ENCODE measurements at places on chromosomes 5 and 9. TPM values are rescaled to one million over a fixed set of nuclear protein-coding genes. Genes with fewer than 3 reads are reported as not detected.

Gene UNC5A
- total RNA-seq: not detected

Gene PCDHA2
- total RNA-seq: not detected

Gene MLLT3
- 37.2 TPM for total RNA-seq

Gene MYO10
- total RNA-seq: 0.10 TPM

Gene FBXW5
- total RNA-seq: 84.3 TPM

- no peak overlapping the region for H3K4me3 ChIP-seq
- H3K4me1 ChIP-seq: no peaks in the 10 kb centered on the region
- H3K27ac ChIP-seq: no peak overlapping the region
- no peak for DNase-seq
- no peaks in the 10 kb centered on the region for H3K36me3 ChIP-seq
These were observed 117.6 kb downstream of the SEMA5A start for GRCh38 chr5:9428272-9428671.

- peaks cover 71% of the 10 kb centered on the region for H3K4me1 ChIP-seq
- peak overlapping the region; percentile 97 for H3K4me3 ChIP-seq
- peaks cover 2% of the 10 kb centered on the region for H3K36me3 ChIP-seq
- no peaks in the 10 kb centered on the region for H3K27me3 ChIP-seq
- peak; percentile 27 for DNase-seq
These were observed 578 bp upstream of the TNFAIP8 start for GRCh38 chr5:119355244-119355638.

DNA sequence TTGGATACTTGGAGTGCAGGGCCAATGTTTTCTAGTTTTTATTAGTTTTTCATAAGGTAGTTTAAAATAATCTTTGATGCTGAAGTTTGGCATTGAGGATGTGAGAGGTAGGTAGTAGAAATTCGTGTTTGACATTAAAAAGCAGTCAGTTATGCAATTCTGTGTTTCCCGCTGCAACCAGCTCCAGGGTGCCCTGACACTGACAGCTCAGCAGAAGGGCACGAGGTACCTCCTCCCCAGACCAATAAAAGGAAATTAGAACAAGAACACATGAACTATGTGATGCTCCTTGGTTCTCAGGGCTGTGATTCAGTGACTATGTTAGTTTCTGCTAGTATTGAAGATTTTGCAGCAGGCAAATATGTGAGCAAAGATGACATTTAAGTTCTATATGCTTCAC lies 40.2 kb downstream of the NSUN2 start:
- DNase-seq: no peak
- H3K27ac ChIP-seq: no peak overlapping the region
- no peak overlapping the region for H3K4me3 ChIP-seq
- no peaks in the 10 kb centered on the region for H3K36me3 ChIP-seq
- peaks cover 5% of the 10 kb centered on the region for H3K4me1 ChIP-seq

- no peak overlapping the region for H3K27ac ChIP-seq
- no peaks in the 10 kb centered on the region for H3K36me3 ChIP-seq
- DNase-seq: no peak
- H3K4me1 ChIP-seq: peaks cover 5% of the 10 kb centered on the region
- peaks cover 52% of the 10 kb centered on the region for H3K27me3 ChIP-seq
These were observed 346.4 kb downstream of the EBF1 start for GRCh38 chr5:158753354-158753753.

GRCh38 chr5:61626639-61627282 lies 294.7 kb downstream of the ZSWIM6 start:
- H3K4me1 ChIP-seq: no peaks in the 10 kb centered on the region
- H3K27ac ChIP-seq: no peak overlapping the region
- peaks cover 2% of the 10 kb centered on the region for H3K36me3 ChIP-seq
- DNase-seq: no peak
- peaks cover 59% of the 10 kb centered on the region for H3K27me3 ChIP-seq

DNA sequence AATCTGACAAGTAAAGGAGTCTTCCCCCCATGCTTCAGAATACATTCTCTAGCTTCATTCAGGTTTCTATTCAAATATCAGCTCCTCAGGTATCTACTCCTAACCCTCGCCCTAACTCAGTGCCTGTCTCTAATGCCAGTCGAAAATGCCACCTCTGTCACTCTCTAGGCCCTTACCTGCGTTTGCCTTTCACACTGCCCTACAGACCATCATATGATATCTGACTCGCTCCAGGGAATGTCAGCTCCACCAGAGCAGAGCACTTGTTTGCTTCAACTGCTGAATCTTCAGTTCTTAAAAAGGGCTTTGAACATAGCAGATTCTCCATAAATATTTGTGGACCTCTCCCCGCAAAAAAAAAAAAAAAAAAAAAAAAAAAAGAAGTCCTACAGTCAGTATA lies 46.7 kb downstream of the ADRB2 start:
- DNase-seq: no peak
- H3K27me3 ChIP-seq: peaks cover 16% of the 10 kb centered on the region
- no peak overlapping the region for H3K27ac ChIP-seq

DNA sequence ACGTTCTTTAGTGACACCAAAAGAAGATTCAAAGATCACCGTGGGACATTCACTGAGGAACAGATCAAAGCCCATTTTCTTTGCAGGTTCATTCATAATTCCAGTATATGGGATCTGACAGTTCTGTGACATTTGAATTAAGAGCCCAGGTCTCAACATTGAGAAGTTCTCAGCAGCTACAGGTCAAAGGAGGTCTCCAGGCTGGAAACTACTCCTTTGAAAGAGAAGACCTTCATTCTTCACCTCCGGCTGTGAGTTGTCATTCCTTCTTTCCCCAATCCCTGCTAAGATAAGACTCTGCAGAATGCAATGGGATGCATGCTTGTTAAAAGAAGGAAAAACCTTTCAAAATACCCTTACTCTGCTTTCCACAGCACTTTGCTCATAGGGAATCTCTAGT lies 79.0 kb downstream of the COL23A1 start:
- peaks cover 3% of the 10 kb centered on the region for H3K36me3 ChIP-seq
- H3K27me3 ChIP-seq: peaks cover 41% of the 10 kb centered on the region
- no peak overlapping the region for H3K27ac ChIP-seq

DNA sequence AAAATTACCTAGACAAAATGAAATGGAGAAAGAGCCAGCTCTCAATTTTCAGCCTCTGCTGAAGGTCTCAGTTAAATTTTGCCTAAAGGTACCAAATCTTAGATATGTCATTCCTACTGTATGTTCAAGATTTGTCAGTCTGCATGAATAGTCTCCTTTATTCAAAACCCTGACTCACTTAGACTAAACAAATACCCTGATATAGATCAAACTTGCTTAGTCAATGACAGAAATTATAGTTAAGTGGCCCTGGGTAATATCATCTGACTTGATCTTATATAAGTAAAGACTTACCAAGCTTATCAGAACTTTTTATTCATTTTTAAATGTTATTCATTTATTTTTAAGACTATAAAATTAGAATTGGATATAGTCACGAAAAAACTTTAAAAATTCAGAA lies 12.2 kb downstream of the MEGF9 start:
- peaks cover 2% of the 10 kb centered on the region for H3K36me3 ChIP-seq
- no peaks in the 10 kb centered on the region for H3K27me3 ChIP-seq
- no peak overlapping the region for H3K27ac ChIP-seq
- peaks cover 16% of the 10 kb centered on the region for H3K4me1 ChIP-seq

- no peaks in the 10 kb centered on the region for H3K27me3 ChIP-seq
- no peak overlapping the region for H3K27ac ChIP-seq
- no peaks in the 10 kb centered on the region for H3K4me1 ChIP-seq
These were observed 198.9 kb upstream of the SLC27A6 start for GRCh38 chr5:128766406-128766805.

GRCh38 chr5:129905473-129906176 lies 1.4 kb downstream of the CHSY3 start:
- no peak overlapping the region for H3K27ac ChIP-seq
- peaks cover 52% of the 10 kb centered on the region for H3K27me3 ChIP-seq
- peaks cover 13% of the 10 kb centered on the region for H3K4me1 ChIP-seq
- no peak for DNase-seq

- H3K4me3 ChIP-seq: no peak overlapping the region
- H3K27ac ChIP-seq: no peak overlapping the region
These were observed 113.8 kb downstream of the MSX2 start for GRCh38 chr5:174837919-174838902.

GRCh38 chr5:162888268-162888667 lies 549.1 kb upstream of the CCNG1 start:
- H3K4me1 ChIP-seq: no peaks in the 10 kb centered on the region
- H3K36me3 ChIP-seq: no peaks in the 10 kb centered on the region
- H3K4me3 ChIP-seq: no peak overlapping the region
- no peak overlapping the region for H3K27ac ChIP-seq
- no peaks in the 10 kb centered on the region for H3K27me3 ChIP-seq

DNA sequence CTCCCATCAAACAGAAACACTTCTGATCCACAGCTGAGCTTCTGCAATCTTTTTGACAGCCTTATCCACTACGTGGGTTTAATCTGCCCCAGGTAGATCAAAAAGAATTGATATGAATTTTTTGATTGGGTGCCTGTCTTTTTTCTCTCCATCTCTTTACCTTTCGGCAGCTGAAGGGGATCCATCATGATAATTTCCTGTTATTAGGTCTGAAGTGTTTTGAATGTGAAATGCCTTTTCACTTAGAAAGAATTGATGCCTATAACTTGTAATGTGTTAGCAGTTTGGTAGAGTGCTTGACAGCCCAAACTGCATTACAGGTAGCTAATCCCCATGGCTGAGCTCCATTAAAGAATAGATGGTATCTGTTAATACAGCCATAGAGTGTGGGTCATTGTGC lies 745.4 kb downstream of the TLR4 start:
- no peak for DNase-seq
- H3K4me3 ChIP-seq: no peak overlapping the region
- no peak overlapping the region for H3K27ac ChIP-seq
- no peaks in the 10 kb centered on the region for H3K36me3 ChIP-seq
- no peaks in the 10 kb centered on the region for H3K27me3 ChIP-seq

DNA sequence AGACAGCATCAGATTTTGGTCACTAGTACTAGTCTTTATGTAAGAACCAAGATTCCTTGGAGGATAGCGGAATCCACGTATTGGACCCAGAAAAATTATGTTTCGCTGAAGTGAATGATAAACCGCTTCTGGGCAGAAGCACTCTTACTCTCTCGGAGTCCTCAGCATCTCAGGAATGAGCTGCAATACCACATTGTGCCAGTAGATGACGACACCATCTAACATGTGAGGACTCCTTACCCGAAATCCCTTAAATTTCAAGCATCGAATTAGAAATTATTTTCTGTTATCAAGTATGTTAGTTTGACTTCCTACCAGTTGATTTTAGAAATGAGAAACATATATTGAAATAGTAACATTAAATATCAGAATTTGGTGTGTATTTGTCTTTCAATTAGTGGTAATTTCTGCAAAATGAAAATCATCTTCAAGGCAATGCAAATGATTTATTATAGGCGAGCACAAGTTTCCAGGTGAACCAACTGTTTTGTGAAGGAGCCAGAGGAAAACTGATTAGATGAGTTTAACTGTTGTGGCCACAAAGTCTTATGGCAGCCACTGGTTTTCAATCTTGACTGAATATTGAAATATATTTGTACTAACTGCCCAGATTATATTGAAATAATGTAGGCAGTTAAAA lies 66.0 kb upstream of the CAMK4 start:
- H3K27me3 ChIP-seq: peaks cover 9% of the 10 kb centered on the region
- no peaks in the 10 kb centered on the region for H3K4me1 ChIP-seq
- H3K4me3 ChIP-seq: no peak overlapping the region
- no peak overlapping the region for H3K27ac ChIP-seq
- peak; percentile 59 for DNase-seq

GRCh38 chr5:35082530-35082929 lies 34.8 kb upstream of the AGXT2 start:
- no peak for DNase-seq
- H3K36me3 ChIP-seq: no peaks in the 10 kb centered on the region
- H3K27me3 ChIP-seq: peaks cover 13% of the 10 kb centered on the region
- no peak overlapping the region for H3K27ac ChIP-seq
- no peak overlapping the region for H3K4me3 ChIP-seq

DNA sequence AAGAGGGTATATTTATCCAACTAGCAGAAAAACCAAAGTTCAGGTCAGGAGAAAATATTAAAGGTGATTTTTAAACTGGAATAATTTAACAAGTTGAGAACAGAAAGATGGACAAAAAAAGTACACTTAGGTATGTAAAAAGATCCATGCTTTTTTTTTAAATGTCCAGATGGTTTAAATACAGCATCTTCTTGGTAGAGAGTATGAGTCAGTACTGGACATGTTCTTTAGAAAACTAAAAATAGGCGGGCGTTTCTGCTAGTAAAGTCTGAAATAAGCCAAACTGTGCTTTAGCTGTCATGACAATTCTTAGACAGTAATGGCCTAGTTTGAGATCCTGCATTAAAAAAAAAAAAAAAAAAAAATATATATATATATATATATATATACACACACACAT lies 255.9 kb upstream of the ST8SIA4 start:
- no peak overlapping the region for H3K4me3 ChIP-seq
- H3K4me1 ChIP-seq: no peaks in the 10 kb centered on the region
- no peaks in the 10 kb centered on the region for H3K36me3 ChIP-seq
- H3K27ac ChIP-seq: no peak overlapping the region
- H3K27me3 ChIP-seq: no peaks in the 10 kb centered on the region
- DNase-seq: no peak

GRCh38 chr5:157197086-157197485 lies 16.4 kb downstream of the ITK start:
- peak overlapping the region; percentile 57 for H3K4me3 ChIP-seq
- peaks cover 10% of the 10 kb centered on the region for H3K36me3 ChIP-seq
- peaks cover 63% of the 10 kb centered on the region for H3K4me1 ChIP-seq
- H3K27ac ChIP-seq: peak overlapping the region; percentile 97
- no peak for DNase-seq
- H3K27me3 ChIP-seq: no peaks in the 10 kb centered on the region

GRCh38 chr5:138402640-138403039 lies 36.2 kb upstream of the REEP2 start:
- H3K27me3 ChIP-seq: no peaks in the 10 kb centered on the region
- no peak for DNase-seq
- no peak overlapping the region for H3K4me3 ChIP-seq

DNA sequence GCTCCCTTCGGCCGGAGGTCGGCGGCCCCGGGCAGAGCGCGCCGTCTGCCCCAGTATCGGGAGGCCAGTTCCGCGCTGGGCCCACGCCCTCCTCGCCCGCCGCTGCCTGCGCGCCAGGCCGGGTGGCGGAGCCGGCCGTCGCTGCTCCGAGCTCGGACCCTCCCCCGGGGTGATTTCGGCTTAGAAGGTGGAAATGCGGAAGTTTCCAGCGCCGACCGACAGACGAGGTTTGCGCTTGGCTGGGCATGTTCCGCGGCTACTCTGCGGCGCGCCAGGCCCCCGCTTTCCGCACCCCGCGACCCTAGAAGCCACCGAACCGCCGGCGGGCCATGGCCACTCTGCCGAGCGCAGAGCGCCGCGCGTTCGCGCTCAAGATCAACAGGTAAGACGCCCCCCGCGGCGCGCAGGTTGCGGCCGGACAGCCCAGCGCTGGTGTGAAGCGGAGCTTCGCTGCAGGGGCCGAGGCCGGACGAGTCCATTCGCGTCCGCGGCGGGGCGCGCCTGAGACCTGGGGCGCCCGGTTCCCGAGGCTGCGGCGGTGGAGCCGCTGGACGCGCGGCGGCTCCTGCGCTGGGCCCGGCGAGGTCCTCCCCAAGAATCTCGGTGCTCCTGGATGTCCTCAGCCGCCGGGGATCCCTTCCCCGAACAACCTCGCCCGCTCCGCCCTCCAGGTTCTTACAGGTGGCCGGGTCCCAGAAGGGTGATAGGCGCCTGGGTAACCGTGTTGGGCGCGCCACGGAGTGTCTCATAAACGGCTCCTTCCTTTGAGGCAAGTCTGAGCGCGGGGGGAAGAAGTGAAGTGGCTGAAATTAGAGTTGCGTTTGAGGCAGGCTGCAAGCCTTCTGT lies at the start of gene DOCK8:
TSS of gene DOCK8 (plus strand) at position 218 of the 846 bp plus-strand sequence. CDS start at position 330, 112 bp downstream.
- peaks cover 11% of the 10 kb centered on the region for H3K27me3 ChIP-seq
- H3K36me3 ChIP-seq: no peaks in the 10 kb centered on the region
- DNase-seq: peak; percentile 32
- peak within 1 kb of the TSS; percentile 85 for H3K4me3 ChIP-seq
- peak within 1 kb of the TSS; percentile 41 for H3K27ac ChIP-seq
- peaks cover 9% of the 10 kb centered on the region for H3K4me1 ChIP-seq

GRCh38 chr9:69900406-69900805 lies 79.8 kb downstream of the CFAP95 start:
- no peaks in the 10 kb centered on the region for H3K4me1 ChIP-seq
- no peak overlapping the region for H3K4me3 ChIP-seq
- H3K27me3 ChIP-seq: peaks cover 9% of the 10 kb centered on the region
- no peak overlapping the region for H3K27ac ChIP-seq
- no peak for DNase-seq

All from T-helper 17 cell (primary cell).